ENCODE measurements at places on chromosomes 3 and 15.
A peak's percentile ranks its signal among the peaks of the same experiment; 100 is the strongest.

- peak; percentile 91 for DNase-seq
These were observed 48.7 kb upstream of the NR2E3 start for GRCh38 chr15:71761649-71762048.

DNA sequence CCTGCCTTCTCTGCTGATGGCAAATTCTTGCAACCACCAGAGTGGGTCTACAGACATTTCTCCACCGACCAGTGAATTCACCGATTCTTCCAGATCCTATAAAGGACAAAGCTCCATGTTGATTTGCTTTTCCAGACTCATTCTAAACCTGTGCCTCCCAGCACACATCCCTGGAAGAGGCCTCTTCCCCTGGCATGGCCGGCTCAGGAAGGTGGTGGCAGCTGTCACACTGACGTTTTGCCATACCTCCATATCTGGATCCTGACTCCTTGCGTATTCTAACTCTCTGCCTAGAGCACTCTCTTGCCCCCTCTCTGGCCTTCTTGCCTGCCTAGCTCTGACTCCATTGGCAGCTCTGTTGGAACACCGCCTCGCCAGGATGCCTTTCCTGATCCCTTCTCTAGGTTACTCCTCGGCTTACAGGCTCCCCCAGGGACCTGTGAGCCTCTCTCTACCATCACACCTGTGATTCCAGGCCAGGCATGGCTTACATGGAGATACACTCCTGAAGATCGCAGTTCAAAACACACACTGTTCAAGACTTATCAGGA lies 31.0 kb downstream of the SLCO2A1 start:
- no peak for DNase-seq

DNA sequence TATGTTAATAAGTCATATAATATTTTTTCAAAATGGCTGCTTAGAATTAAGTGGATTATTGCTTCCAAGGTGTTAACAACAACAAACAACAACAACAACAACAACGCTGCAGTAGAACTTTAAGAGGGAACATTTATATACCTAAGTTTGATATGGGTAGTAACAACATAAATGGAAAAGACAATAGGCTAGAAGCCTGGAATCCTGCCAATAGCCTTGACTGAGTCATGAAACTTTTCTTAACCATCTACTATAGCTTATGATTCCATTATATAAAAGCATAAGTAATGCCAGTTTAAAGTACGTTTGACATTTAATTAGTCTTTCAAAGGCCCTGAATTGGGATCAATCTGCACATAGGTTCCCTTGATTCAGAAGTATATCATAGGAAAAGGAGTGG lies 31.2 kb downstream of the SATB1 start:
- DNase-seq, result no peak

- peak; percentile 57 for DNase-seq
These were observed 999 bp upstream of the KIF7 start for GRCh38 chr15:89656116-89656815.

- no peak for DNase-seq
These were observed 8.3 kb upstream of the MAP1A start for GRCh38 chr15:43508991-43509659.

GRCh38 chr15:50790778-50791453 lies 25.4 kb upstream of the SPPL2A start:
- DNase-seq, result no peak

DNA sequence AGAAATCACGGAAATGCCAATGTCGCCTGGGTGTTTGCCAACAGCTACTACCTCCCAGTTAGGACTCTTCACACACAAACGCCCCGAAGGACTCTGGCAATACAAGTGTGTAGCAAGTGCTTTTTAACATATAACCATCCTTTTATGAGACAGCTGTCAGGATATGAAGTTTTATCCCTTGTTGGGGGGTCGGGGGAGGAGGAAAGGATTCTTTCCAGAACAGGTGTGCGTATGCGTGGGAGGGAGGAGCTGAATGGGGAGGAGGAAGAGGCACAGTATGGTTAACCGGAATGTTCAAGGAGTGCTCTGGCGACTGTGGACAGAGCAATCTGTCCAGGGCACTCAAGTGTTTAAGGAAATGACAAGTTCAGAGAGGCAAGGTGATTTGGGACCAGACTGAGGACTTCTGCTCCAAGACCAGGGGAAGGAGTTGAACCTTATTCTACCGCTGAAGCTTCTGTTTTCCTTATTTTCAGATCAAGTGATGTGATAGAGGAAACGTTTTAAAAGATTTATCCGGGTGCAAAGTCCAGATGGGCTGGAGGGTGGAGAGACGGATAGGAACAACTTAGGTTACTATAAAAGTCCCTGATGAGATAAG lies 1.3 kb downstream of the TSPAN3 start:
- DNase-seq, result no peak

DNA sequence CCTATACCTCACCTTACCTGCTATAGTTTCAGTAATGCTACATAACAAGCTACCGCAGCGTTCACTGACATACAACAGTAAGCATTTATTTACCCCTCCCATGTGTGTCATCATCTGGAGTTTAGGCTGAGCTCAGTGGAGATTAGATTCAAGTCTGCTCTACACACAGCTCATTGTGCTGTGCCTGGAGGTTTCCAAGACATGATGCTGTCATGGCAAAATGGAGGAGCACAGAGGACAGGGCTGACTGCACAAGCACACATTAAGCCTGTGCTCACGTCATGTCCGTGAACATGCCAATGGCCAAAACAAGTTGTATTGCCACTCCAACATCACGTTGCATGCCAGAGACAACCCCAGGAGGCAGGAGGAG lies 333.8 kb upstream of the TRIM42 start:
- DNase-seq, result peak; percentile 50

GRCh38 chr15:98369081-98369716 lies 279.1 kb upstream of the IGF1R start:
- peak; percentile 75 for DNase-seq

GRCh38 chr3:57397175-57398026 lies 104.9 kb upstream of the ASB14 start:
- DNase-seq, result peak; percentile 14

DNA sequence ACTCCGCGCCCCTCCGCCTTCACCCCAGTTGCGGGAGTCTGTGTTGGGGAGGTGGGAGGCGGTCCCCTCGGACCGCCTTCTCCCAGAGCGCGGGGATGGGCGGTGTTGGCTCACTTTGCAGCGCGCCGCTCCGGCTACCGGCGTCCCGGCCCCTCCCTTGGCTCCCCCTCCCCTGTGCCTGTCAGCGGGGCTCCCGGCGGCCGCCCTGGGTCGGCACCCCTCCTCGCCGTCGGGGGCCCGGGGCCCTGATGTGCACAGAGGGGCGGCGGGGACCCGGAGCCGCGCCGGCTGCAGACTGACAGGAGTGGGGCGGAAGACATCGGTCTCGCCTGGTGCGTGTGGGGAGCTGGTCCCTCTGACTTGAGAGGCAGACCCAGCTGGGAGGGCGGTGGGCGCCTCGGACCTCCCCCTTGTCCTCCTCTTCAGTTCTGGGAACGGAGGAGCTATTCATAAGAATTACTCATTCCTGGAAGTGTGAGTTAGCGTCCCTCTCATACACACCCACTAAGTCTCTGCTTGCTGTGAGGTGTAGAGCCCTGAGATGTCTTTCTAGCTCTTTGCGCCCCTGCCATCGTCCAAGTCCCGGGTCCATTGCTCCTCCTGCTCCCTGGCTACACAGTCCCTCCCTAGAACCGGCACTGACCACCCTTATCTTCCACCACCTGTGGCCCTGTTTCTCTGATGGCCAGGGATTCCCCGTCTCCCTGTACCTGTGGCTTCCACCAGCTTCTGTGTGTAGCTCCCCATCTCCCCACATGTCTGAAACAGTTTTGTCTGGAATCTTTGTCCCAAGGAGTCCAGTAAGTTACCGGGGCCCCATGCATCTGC lies 42.3 kb upstream of the ROPN1 start:
- DNase-seq, result no peak

DNA sequence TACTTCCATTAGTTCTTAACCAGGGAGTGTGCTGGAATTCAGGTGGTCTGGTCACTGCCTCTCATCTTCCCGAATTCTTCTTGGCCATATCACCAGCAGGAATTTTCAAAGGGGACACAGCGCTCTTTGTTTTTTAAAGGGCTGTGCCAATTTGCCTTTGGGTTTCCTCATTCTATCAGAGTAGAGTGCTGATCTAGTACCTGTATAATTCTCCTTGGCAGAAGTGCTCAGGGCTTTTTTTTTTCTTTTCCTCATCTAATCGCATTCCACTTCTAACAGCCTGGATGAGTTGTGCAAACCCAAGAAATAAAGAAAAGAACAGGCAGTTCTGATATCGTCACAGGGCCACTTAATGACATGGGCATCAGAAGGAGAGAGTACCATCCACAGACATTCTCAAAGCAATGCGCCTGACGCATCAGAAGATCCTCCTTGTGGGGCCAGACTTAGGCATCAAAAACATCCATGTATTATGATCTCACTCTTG lies 121.0 kb downstream of the ASB7 start:
- DNase-seq, result no peak

DNA sequence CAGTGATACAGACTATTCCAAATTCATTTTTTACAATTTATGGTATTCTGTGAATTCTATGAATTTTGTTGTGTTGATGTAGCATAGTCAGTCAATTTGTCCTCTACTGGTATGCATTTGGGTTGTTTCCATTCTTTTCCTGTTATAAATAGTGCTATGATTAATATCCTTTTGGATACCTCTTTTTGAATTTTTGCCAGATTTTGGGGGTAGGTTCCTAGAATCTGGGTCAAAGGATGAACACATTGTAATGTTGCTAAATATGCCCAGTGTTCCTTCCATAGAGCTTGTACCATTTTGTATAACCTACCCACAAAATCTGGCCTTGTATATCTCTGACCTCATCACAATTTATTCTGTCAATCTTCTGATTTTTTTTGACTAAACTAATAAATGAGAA lies 44.4 kb upstream of the C3orf38 start:
- DNase-seq, result no peak

- no peak for DNase-seq
These were observed 32.4 kb upstream of the SLC6A6 start for GRCh38 chr3:14369675-14370669.

- DNase-seq, result no peak
These were observed 212.5 kb upstream of the UBE2E1 start for GRCh38 chr3:23592961-23593931.

DNA sequence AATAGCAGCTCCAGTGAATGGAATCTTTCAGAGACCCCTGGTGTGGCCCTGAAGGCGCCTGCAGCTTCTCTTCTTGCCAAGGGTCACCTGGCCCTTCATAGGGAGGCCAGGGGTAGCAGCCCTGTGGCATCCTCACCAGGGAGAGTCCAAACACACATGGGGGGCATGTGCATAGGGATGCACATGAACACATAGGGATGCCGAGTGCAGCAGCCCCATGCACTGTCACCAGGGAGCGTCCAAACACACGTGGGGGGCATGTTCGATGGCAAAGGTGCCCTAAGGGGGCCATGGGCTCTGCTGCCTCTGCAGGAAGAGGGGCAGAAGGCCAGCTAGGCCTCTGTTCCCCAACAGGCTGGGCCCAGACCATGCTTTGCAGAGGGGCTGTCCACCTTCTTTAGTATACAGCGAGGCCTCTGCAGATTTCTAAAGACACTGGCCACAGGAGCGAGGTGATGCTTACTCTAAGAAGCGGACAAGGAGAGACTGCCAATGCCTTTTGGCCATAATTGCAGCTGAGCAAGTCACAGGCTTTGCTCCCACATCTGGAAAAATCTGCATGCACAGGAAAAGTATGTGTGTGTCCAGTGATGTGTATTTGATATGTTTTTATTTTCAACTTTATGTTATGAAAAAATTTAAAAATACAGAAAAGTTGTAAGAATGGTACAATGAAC lies 21.0 kb downstream of the ANAPC13 start:
- no peak for DNase-seq

DNA sequence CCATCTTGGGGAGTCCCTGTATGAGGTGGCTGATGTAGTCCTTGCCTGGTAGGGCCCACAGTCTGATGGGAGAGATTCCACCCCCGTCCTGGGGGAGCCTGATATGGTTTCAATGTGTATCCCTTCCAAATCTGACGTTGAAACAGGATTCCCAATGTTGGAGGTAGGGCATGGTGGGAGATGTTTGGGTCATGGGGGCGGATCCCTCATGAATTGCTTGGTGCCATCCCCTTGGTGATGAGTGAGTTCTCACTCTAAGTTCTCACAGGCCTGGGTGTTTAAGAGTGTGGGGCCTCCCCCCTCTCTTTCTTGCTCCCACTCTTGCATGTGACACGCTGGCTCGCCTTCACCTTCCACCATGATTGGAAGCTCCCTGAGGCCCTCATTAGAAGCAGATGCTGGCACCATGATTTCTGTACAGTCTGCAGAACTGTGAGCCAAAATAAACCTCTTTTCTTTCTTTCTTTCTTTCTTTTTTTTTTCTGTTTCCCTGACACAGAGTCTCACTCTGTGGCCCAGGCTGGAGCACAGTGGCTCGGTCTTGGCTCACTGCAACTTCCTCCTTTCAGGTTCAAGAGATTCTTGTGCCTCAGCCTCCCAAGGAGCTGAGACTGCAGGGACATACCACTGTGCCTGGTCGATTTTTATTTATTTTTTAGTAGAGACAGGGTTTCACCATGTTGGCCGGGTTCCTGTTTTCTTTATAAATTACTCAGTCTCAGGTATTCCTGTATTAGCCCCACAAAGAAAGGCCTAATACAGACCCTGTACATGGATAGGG lies 28.6 kb downstream of the ITGA11 start:
- no peak for DNase-seq

DNA sequence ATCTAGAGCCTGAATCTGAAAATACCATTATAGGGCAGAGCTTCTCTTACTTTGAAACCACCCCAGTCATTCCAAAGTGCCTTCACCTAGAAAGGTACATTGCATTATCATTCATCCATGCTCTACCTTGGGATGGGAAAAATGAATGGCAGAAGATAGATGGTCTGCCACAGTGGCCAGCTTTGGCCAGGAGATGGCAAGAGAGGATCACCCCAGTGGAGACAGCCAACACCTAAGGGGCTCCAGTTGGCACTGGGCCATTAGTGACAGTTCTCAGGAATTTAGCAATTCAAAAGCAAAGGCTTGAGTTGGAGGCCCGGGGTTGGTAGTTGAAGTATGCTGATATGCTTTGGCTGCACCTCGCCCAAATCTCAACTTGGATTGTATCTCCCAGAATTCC lies 253.6 kb upstream of the MRPL3 start:
- no peak for DNase-seq

DNA sequence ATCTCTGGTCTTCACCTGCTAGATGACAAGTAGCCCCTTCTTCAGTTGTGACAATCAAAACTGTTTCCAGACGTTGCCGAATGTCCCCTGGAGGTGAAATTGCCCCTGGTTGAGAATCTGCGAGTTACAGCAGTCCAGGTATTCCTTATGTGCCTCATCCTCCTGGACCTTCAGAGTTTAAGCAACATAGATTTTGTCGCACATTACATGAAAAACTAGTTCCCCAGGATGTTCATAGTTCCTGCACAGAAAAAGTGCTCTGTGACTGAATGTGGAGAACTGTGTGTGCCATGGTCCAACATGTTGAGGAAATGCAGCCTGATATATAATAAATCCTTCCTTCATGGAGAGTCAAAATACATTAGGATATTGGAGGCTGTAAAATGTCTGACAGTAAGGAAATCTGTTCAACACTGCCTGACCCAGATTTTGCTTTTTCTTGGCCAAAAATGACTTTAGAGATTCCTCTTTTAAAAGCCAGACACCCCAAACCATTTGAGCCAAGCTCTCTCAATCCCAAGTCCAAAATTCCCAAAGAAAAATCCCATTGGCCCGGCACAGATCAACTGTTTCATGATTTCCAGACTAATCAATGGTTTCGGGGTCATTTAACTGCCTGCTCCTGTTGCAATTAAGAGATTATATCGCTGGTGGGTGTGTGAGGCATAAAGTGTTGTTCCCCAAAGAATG lies 20.4 kb upstream of the SHC4 start:
- no peak for DNase-seq

GRCh38 chr3:25618028-25618427 lies 46.7 kb downstream of the TOP2B start:
- DNase-seq, result no peak
